ENCODE measurements at places on chromosomes 6 and 20.

GRCh38 chr20:62367633-62368391, 700 bp upstream of the LAMA5 start:
- no peak for DNase-seq

- peak; percentile 18 for DNase-seq
Measured at GRCh38 chr6:92479831-92480230, 939.5 kb downstream of the EPHA7 start.

DNA sequence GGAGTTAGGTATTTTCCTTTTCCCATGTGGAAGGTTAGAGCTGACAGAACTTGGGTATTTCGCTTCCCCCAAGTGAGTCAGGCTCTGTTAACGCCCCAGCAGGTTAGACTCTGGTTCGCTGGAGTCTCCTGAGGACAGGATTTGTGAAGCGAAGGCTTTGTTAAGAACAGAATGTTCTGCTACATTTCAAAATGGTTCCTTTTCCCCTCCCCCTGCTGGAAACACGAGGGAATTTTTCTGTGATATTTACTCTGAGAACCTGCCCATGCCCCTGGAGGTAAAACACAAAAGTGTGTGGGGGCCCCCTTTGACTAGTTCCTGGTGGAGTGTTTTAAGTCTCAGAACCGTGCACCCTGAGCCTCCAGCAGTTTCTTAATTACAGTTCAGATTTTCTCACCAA, 731.4 kb upstream of the CITED2 start:
- DNase-seq, result no peak

DNA sequence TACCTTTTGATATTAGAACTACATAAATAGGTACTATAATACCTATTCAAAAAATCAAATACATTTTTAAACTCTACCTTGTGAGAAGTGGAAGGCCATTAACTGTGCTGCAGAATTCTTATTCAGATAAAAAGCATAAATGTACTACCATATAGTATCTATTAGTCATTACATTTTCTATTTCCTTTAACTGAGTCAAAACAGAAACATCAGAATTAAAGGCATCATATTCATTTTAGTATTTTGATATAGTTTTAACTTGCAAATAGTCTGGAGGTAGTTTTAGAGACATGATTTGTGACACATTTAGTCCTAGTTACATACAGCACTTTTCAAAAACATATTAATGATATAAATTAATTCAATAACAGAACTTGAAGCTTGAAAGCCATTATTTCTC, 39.9 kb upstream of the TAB2 start:
- DNase-seq, result no peak

DNA sequence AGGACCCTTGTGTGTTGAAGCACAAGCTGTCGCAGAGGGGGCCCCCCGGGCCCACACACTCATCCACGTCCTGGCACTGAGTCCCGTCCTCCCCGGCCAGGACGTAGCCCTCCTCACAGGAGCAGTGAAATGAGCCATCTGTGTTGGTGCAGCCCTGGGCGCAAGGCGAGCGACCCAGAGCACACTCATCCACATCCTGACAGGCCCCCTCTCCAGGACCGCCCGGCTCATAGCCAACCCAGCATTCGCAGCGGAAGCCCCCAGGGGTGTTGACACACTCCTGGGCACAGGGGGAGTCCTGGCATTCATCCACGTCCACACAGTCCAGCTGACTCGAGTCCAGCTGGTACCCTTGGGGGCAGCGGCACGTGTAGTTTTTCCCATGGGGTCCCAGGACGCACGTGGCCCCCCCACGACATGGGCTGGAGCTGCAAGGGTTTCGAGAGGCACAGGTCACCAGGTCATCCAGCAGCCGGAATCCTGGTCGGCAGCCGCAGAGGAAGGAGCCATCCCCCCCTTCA, 1.2 kb downstream of the CD93 start:
- DNase-seq, result no peak

GRCh38 chr6:90216072-90216977, 80.3 kb downstream of the BACH2 start:
- DNase-seq, result no peak

- no peak for DNase-seq
Measured at GRCh38 chr6:139296927-139297326, 5.1 kb upstream of the TXLNB start.
